ENCODE measurements at places on chromosomes 3 and 15. TPM values are rescaled to one million over a fixed set of nuclear protein-coding genes. Genes with fewer than 3 reads are reported as not detected.
A peak's percentile ranks its signal among the peaks of the same experiment; 100 is the strongest.

GRCh38 chr3:119973018-119973646 lies 121.1 kb downstream of the GSK3B start:
- DNase-seq: no peak

DNA sequence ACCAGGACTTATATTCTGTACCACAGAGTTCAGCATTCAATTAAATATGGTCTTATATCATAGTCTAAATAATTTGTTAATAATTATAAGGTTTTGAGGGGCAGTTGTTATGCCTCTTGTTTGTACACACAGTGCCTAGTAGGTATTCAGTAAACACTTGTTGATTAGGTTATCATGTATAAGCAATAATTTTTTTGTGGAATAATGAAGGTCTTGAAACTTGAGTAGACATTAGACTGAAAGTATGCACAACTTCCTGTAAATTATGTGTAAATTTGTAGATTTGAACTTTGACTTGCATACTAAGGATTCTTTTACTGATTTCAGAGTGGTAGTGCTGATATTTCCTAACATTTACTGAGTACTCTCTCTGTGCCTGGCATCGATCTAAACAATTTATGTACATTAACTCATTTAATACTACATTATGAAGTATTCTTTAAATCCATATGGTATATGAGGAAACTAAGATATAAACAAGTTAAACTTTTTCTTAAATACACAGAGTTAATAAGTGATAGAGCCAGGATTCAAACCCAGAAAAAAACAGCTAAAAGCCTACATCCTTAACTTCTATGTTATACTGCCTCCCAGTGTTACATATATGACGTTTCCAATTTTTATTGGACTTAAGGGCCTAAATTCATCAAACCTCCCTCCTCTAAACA lies 65.1 kb downstream of the GLCE start:
- DNase-seq: peak; percentile 17

GRCh38 chr15:48963524-48964113 lies at the start of gene SHC4:
SHC4 (minus strand) TSS chr15:48963919; CDS start chr15:48963015, 904 bp downstream.
- peak; percentile 48 for DNase-seq

The CPEB1 gene
- polyA plus RNA-seq: 2.7 TPM

The TAMM41 gene
- polyA plus RNA-seq: 21.4 TPM

The PTX3 gene
- 18.1 TPM for polyA plus RNA-seq
